ENCODE measurements at places on chromosomes 13 and 19.

- no peak for DNase-seq
Measured at GRCh38 chr19:35843676-35844481, 8.4 kb downstream of the NPHS1 start.

GRCh38 chr19:20313894-20314293, 146.9 kb downstream of the ZNF486 start:
- no peak for DNase-seq

DNA sequence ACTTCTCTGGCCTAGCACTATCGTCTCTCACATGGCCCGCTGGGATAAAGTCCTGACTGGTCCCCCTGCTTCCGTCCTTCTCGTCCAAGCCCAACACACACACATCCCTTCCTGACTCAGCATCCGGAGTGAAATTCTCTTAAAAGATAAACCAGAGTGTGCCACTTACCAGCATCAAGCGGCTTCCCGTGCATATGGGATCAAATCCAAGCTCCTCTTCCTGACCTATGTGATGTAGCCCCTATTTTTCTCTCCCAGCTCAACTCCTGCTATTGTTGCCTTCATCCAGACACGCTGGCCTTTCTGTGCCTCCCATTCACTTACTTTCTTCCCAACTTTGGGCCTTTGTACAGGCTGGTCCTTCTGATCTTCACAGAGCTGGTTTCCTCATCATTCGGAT, 530.4 kb downstream of the DIAPH3 start:
- DNase-seq = no peak

- no peak for DNase-seq
Measured at GRCh38 chr13:92175330-92175729, 776.9 kb downstream of the GPC5 start.

DNA sequence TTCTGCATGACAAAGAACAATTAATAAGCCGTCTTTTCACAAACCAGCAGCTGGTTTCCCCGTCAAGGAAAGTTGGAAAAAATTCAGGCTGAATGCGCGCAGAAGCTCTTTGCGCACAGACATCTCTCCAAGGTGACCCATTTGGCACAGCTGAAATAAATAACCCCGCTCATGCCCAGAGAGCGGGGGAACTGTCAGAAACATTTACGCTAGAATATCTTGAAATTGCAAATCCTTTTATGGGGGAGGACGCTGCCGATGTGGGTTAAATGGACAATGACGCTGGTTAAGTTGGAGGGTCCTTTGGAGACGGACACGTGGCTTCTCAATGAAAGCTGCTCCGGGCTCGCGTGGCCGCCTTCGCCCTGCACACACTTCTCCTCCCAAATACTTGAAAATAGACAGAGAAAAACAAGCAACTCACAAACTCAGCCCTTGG, 30.6 kb downstream of the GSX1 start:
- no peak for DNase-seq

GRCh38 chr13:113820813-113821651, 42.8 kb downstream of the GAS6 start:
- DNase-seq = peak; percentile 79

DNA sequence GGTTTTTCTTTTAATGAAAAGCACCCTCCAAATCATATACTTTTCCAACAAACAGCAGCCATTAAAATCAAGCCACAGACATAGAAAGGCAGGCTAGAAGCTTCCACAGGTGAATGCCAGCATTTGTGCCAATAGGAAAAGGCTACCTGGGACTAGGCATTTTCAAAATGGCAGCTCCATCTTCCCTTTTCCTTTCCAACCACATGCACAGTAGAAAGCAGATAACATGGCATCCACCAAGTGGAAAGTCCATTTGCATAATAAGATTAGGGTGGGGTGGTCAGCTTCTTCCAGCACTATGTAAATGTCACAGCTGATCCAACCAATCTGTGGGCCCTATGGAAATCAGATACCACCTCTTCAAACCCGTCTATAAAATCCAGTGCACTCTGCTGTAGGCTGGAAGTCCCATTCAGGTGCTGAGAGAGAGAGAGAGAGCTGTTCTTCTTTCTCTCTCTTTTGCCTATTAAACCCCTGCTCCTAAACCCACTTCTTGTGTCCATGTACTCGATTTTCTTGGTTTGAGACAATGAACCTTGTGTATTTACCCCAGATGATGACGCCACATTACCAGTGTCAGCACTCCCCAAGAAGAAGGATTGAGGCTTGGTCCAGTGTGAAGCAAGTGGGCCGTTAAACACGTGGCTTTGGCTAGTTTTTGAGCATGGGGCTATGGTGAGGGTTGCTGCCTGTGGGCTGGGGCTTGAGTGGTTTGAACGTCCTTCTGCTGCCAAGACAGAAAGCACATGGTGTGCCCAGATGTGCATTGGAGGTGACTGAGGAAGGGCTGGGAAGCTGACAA, 24.2 kb upstream of the IGFL1 start:
- no peak for DNase-seq

DNA sequence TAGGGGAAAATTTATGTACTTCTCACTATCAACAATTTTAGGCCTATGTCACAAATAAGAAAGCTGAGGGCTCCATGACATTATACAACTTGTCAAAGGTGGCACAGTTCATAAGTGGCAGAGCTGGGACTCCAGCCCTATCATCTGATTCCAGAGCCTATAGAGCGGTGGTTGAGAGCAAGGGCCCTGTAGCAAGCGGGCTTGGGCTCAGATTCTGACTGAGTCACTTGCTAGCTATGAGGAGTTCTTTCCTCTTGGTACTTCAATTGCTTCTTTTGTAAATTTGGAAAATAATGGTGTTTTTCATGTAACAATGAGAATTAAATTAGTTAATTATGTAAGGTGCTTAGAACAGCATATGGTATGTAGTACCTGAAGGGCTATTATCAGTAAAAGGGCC, 28.7 kb upstream of the FAM216B start:
- no peak for DNase-seq

DNA sequence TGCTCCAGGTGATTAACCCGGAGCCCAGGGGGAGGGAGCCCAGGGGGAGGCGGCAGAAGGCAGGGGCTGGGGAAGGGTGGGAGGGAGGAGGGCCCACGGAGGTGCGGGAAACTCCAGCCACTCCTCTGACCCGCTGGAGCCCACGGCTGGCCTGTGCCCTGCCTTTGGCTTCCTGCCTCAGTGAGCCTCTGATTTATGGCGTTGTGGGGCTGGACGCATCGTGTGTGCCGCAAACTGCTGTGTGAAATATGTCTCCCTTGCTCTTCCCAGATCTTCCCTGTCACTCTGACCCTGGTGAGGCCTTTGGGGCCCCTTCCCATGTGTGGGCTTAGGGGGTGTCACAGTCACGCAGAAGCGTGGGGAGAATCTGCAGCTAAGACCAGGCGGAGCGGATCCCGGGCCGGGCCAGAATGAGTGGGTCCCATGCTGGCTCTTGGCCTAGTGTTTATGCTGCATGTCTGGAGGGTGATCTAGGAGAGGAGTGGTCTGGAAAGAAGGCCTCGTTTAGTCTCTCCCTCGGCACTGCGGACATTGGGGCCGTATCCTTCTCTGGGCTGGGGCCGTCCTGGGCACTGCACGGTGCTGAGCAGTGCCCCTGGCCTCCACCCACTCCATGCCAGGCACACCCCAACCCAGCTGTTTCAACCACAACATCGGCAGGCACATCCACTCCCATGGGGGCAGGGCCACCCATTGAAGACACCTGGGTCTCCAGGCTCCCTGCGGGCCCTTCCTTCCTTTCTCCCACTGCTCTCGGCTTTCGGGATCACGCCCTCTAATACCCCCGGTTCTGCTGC, 123.0 kb downstream of the KDM4B start:
- DNase-seq = no peak

- no peak for DNase-seq
Measured at GRCh38 chr19:42121656-42122069, 10.6 kb downstream of the POU2F2 start.

- no peak for DNase-seq
Measured at GRCh38 chr19:53866865-53867224, 838 bp upstream of the MYADM start.

DNA sequence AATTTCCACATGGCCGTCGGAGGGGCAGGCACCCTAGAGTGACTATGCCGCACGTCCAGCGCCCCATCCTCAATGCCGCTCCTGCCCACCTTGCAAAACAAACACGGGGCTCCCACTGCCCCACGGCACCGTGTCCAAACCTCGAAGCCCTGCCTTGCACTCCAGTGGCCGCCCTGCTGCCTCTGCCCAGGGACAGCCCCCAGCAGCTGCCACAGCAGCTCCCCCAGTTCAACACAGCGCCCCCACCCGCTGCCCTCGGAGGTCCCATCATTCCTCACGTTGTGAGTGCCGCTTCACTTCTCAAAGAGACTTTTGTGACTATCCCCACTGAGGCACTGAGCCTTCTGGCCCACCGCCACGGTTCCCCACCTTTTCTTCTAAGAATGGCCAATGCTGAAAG, 22.3 kb upstream of the TMEM160 start:
- peak; percentile 14 for DNase-seq

GRCh38 chr13:23701636-23702035, 131.4 kb downstream of the TNFRSF19 start:
- DNase-seq = no peak

DNA sequence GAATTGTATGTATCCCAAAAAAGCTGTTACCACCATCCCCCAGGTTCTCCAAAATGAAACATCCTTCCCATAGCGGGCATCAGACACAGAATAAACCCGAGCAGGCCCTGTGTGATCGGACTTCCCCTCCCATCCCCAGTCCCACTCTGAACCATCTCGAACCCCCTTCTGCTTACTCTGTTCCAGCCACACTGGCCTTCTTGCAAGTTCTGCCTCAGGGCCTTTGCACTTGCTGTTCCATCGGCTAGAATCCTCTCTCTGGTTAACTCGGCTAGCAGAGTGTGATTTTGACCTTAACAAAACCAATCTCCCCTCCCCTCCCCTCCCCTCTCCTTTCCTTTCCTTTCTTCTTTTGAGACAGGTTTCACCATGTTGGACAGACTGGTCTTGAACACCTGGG, 15.7 kb downstream of the AP2S1 start:
- DNase-seq = no peak

GRCh38 chr13:40158218-40158617, 502.8 kb downstream of the COG6 start:
- no peak for DNase-seq
